ENCODE measurements at places on chromosomes 12 and 14. TPM values are rescaled to one million over a fixed set of nuclear protein-coding genes. Genes with fewer than 3 reads are reported as not detected.

The PLEKHH1 gene
- 2.3 TPM for total RNA-seq

The TMEM233 gene
- total RNA-seq = not detected

DNA sequence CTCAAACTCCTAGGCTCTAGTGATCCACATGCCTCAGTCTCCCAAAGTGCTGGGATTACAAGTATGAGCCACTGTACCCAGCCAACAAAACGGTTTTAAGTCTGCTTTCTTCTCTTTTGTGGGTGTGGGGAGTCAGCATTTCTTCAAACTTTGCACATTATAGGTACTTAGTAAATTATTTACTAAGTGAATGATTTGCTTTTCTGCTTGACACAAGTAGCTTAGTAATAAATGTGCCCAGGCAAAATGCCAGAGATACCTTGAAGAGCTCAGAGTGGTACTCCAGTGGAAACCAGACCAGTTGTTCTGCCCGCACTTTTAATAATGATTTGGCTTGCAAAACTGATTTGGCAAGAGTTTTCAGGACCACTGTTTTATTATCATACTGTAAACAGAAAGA is 15.0 kb downstream of the DEPDC4 start:
- no peak for DNase-seq

GRCh38 chr12:91975891-91976290 is 169.8 kb downstream of the BTG1 start:
- no peak for DNase-seq

- no peak for DNase-seq
Measured at GRCh38 chr14:55976655-55977054, 141.6 kb upstream of the PELI2 start.

DNA sequence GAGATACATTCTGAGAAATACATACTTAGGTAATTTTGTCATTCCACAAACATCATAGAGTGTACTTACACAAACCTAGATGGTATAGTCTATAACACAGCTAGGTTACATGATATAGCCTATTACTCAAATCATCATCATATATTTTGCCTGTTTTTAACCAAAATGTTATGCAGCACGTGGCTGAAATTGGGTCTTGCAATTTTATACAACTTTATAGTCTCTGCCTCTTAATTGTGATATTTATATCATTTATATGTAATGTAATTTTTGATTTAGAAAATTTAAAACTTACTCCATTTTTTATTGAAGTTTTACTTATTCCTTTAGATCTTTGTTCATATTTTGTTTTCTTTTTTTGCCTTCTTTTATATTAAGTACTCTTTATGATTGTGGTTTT is 350.7 kb upstream of the DCN start:
- DNase-seq = no peak

- DNase-seq = no peak
Measured at GRCh38 chr14:76346391-76347160, 29.4 kb upstream of the ESRRB start.
